Hypothalamus (tissue), 51 donors: ENCODE measurements at places on chromosomes 16 and 17.

DNA sequence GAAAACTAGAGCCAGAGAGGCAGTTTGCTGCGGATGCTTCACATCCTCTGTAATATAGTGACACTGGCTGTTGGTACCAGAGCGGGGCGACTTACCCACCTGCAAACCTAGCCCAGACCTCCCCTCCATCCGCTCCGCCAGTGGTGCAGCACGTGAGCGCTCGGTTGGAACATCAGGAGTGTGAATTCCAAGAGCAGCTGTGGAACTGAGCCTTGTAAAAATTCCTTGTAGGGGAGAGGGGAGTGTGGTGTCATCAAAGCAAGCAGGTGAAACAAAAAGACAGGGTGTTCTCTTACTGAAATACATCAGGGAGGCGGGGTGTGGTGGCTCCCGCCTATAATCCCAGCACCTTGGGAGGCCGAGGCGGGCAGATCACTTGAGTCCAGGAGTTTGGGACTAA, 51.3 kb downstream of the CCDC42 start:
- DNase-seq = no peak

- DNase-seq = no peak
These were observed 374.0 kb upstream of the ASIC2 start for GRCh38 chr17:33667052-33667509.

DNA sequence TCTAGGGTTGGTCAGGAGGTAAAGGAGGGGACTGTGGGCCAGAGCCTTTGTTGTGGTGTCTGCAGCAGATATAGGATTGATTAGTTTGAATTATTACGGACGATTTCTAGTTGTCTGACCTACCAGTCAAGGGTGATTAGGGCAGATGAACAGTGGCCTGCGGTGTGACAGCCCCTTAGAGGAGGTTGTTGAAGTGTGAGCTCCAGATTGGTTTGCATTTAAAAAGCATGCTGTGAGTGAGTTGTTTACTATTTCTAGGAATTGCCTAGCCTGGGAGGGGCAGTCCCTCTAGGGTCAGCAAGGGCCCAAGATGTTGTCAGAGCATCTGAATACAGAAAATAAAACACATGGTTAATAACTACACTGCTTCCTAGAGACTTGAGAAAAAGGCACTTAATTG, 108.8 kb downstream of the ARHGAP44 start:
- DNase-seq = no peak

- DNase-seq = no peak
These were observed 105.7 kb downstream of the CDH13 start for GRCh38 chr16:82732461-82732860.

- DNase-seq = no peak
These were observed 56.3 kb downstream of the ABCC6 start for GRCh38 chr16:16166949-16167348.

DNA sequence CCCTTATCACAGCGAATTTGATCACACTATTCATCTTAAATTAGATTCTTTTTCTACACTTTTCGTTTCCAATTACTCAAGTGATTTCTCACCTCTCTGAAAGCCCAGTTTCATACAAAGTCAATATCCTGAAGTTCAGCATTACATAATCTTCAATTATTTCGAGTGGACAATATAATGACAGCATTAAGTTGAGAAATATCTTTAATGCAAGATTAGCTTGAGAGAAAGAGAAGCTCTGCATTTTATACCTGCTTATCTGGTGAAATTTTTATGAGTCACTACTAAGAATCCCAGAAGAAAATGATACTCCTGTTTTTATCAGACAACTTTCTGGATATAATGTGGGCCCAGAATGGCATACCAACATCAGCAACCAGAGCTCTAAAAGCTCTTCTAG, 509.6 kb downstream of the KCNJ2 start:
- no peak for DNase-seq

GRCh38 chr16:30755955-30756780, 5.7 kb downstream of the CFAP119 start:
- DNase-seq = no peak

GRCh38 chr16:30076276-30076791, 540 bp downstream of the PPP4C start:
- DNase-seq = no peak

DNA sequence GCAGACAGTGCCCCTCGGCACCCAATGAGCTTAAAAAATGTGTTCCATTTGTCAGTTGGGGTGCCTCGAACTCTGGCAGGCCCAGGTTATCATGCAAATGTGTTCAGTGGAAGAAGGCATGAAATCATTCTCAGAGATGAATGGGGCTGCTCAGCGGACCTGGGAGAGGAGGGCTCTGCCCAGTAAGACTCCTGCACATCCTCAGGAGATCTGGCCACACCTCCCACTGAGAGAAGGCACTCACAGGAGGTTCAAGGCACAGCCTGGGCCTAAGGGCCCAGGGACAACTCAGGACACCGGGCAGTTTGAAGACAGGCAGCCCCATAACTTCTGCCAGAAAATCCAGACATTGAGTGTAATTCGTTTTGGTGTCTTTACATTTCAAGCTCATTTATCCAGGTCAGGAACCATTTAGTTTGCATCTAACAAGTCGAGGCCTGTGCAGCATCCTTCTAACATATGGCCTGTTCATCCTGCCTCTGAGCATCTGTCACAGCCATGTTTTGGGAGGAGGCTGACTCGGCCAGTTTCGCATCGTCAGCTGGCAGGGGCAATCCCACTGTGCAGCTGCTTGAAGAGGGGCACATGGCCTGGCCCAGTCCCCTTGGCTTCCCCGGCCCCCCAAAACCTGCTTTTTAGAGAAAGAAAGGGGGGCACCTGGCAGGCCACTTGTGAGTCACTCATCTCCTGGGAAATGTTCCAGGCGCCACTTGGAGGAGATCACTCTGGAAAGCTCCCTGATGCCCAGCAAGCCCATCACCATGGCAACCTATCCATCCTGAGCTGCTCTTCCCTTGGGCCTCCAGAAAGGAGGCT, 31.2 kb upstream of the BCAR1 start:
- no peak for DNase-seq

DNA sequence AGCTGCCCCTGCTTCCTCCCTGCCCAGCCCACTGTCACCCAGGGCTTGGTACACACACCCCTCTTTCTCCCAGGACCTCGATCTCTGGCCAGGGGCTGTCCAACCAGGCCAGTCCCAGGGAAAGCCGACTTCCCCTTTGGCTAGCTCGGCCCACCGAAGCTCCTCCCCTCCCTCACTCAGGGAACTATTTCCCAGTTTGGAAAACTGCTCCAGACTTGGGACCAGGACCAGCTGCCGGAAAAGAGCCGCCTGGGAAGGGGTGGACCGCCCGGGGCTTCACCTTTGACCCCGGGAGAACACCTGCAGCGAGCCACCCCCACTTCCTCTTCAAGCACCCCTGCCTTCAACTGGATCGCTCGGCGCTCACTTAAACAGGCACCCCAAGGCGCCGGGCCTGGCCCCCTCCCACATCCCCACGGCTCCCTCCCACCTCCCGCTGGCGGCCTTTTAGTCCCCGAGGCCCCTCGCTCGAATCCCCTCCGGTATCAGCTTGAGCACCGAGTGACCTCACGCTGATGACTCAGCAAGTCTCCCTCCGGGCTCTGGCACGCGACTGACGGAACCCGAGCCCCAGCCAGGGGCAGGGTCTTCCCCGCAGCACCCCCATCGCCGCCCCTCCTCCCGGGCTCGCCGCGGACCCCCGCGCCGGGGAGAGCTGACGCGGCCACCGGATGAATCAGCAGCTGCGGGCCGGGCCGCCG, 934 bp downstream of the MAFG start:
- peak; percentile 50 for DNase-seq

DNA sequence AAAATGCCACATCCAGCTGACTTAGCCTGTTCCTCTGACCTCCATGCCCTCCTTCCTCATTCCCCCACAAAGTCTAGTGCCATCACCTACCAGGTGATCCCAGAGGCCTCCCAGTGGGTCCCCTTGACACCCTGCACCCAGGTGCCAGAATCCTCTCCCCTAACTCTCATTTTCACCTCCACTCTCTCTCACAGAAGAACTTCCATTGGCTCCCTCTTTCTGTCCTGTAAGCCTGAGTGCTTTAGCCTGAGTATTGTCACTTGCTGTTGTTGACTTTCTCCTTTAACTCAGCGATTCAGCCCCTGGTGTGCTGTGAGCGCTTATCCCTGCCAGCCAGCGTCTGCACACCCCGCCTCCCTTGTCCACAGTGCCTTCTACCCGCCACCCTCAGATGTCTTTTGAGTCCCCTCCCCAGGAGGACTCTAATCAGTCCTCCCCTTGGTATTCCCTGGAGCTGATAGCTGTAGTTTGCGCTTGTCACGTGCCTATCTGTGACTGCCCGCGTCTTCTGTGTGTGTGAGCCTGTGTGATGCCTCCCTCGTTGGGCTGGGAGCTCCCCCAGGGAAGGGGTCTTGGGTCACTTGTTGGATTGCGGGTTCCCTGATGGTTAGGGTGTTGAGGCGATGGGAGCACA, 31.9 kb downstream of the ARHGAP23 start:
- no peak for DNase-seq

- peak; percentile 56 for DNase-seq
These were observed 2.6 kb downstream of the PPP1R9B start for GRCh38 chr17:50147841-50148225.
